Activated effector memory CD4-positive, alpha-beta T cell treated with Interleukin-2 at 50 U/mL for 16 hours (primary cell): ENCODE measurements at places on chromosomes 12 and 14.

DNA sequence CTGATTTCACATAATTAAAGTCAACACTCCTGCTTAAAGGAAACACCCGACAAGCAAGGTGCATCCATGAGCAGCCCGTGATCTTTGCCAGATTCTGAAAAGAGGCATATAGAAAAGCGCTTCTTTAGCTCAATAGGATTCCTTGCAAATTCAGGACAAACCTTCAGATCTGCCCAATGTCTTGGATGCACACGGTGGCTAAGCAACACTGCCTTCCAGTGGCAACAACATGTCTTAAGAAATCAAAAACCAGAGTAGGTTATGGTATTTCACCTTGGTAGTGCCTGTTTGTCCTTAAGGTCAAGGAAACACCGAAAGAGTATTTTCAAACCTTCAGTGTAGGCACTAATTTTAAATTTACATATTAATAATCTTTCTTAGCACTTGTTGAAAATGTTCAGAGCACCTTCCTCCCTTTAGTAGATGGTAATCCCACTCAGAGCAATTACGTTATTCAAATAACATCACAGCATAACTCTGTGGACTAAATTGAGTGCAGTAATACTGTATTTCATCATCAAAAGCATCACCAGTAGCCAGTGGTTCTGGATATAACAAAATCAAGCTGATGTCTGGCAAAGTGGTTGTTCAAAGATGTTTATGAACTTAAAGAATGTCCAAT is 58.0 kb upstream of the CDKN3 start:
- no peak for DNase-seq

GRCh38 chr14:90574188-90575131 is 177.6 kb downstream of the CALM1 start:
- no peak for DNase-seq

DNA sequence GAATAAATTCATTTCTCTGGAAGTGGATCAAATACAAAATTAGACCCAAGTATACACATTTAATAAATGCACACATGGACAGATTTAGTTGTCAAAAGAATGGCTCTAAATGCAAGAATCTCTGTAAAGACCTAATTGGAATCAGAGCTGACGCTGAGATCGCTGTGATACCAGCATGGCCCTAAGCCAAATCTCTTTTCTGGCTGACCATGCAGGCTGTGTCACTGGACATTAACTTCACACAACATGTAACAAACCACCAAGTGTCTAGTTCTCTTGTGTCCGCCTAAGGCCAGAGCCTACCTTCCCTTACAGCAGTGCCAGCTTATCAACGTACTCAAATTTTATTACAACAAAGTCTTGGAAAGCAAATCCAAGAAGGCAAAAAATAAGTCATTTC is 127.5 kb downstream of the MED13L start:
- DNase-seq: no peak

GRCh38 chr14:57205938-57206337 is 62.8 kb downstream of the EXOC5 start:
- no peak for DNase-seq

DNA sequence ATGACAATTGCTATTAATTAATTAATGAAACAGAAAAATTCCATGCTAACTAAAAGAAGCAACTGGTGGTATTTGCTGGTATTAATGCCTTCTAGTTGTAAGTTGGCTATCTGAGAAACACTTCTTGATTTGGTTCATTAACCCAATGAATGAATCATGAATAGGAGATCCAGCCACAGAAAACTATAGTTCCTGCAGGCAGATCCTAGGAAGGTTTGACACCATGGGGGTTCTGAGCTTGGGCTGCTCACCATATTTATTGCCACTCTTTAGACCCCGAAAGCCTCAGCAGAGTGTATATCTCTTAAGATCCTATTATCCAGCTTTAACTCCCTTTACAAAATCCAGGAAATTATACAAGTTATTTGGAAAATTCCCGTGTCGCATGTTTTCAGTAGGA is 81.4 kb upstream of the REP15 start:
- DNase-seq: no peak

DNA sequence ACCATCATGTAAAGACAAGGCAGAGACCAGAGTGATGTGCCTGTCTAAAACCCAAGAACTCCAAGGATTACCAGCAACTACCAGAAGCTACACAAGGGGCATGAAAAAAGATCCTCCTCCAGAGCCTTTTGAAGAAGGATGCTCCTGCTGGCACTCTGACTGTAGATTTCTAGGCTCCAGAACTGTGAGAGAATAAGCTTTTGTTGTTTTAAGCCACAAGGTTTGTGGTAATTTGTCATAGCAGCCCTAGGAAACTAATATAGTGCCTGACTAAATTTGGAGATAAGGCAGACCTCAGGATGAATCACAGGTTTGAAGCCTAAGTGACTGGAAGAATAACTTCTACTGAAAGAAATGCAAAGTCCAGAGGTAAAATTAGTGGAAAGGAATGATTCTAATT is 132.9 kb downstream of the CEP83 start:
- no peak for DNase-seq

DNA sequence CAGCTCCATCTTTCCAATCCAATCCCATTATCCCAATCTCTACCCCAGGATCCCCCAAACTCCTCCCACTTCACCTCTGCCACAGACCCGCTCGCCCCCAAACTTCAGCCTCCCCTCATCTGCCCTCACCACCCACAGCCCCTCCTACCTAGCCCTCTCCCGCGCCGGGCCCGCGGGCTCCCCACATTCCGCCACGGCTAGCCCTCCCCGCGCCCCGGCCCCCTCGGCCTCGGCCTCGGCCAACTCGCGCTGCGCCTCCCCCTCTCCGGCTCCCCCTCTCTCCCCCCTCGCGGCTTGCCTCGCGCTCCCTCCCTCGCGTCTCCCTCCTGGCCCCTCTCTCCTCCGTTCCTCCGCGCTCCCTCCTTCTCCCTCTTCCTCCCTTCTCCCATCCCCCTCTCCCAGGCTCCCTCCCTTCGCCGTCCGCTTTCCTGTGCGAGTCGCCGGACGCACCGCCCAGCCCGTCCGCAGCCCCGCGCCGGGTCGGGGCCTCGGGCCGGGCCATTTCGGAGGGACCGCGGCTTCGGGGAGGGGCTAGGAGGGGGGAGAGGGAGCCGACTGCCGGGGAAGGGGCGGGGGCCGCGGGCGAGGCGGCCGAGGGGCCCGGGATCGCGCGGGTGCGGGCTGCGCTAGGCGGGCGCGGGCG is at the start of gene ATN1:
Gene ATN1 (plus strand): TSS at position 581 of the 643 bp plus-strand sequence. CDS start 6,043 bp downstream, outside the sequence.
- DNase-seq: no peak

DNA sequence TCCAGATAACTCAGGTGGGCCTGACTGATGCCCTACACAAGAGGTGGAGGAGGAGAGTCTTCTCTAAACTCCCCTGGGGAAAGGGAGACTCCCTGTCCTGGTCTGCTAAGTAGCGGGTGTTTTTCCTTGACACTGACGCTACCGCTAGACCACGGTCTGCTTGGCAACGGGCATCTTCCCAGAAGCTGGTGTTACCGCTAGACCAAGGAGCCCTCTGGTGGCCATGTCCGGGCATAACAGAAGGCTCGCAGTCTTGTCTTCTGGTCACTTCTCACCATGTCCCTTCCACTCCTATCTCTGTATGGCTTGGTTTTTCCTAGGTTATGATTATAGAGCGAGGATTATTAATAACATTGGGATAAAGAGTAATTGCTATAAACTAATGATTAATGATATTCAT is 965.5 kb downstream of the TMEM121 start:
- no peak for DNase-seq
